Natural killer cell treated with Interleukin-12 subunit alpha and Interleukin-12 subunit beta and Interleukin-15 and Interleukin-18, amount 100 ng/mL, for 72 hours (primary cell): ENCODE measurements at places on chromosomes 6 and 20. TPM values are rescaled to one million over a fixed set of nuclear protein-coding genes. Genes with fewer than 3 reads are reported as not detected.

TSPO2 gene
- not detected for total RNA-seq

CST2 gene
- total RNA-seq = not detected

C6orf163 gene
- 4.2 TPM for total RNA-seq

KIF6 gene
- total RNA-seq = not detected

PRR18 gene
- not detected for total RNA-seq

SLC22A7 gene
- total RNA-seq = not detected

WFDC5 gene
- total RNA-seq = not detected

BPIFB4 gene
- not detected for total RNA-seq

GJA10 gene
- not detected for total RNA-seq

RFX6 gene
- not detected for total RNA-seq

PNLDC1 gene
- total RNA-seq = 0.24 TPM

SAYSD1 gene
- total RNA-seq = 5.2 TPM

PRSS16 gene
- not detected for total RNA-seq

MC3R gene
- total RNA-seq = not detected

F13A1 gene
- total RNA-seq = not detected

LPA gene
- total RNA-seq = not detected

RBM24 gene
- total RNA-seq = not detected

ZNF334 gene
- 0.70 TPM for total RNA-seq

STX16 gene
- total RNA-seq = 92.4 TPM

CYP39A1 gene
- total RNA-seq = not detected

SPATA25 gene
- total RNA-seq = not detected

SPATA2 gene
- total RNA-seq = 12.0 TPM

ZNF831 gene
- 3.3 TPM for total RNA-seq

SEMG1 gene
- total RNA-seq = not detected
